Kidney epithelial cell (primary cell): ENCODE measurements at places on chromosomes 3 and 15.

DNA sequence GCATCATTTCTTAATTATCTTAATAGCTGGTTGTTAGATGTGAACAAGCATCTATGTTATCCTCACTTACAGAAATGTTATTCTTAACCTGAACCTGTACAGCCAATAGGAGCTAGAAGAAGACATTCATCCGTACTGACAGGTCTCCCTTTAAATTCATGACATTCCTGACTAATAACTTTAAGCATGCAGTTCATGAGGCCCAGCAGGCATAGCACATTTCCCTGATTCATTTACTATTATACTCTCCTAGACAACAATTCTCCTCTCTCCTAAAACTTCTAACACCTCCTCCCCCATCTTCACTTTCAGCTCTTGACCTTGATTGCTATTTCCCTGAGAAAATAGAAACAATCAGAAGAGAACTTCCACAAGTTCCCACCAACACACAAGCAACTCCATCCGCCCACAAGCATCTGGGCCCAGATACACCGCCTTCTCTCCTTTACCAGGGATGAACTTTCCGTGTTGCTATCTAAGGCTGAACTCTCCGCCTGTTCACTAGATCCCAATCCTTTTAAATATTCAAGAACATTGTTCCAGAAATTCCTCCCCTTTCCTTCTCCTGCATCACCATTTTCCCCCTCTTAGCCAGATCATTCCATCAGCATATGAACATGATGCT, 62.9 kb upstream of the SPRED1 start:
- DNase-seq, result no peak

DNA sequence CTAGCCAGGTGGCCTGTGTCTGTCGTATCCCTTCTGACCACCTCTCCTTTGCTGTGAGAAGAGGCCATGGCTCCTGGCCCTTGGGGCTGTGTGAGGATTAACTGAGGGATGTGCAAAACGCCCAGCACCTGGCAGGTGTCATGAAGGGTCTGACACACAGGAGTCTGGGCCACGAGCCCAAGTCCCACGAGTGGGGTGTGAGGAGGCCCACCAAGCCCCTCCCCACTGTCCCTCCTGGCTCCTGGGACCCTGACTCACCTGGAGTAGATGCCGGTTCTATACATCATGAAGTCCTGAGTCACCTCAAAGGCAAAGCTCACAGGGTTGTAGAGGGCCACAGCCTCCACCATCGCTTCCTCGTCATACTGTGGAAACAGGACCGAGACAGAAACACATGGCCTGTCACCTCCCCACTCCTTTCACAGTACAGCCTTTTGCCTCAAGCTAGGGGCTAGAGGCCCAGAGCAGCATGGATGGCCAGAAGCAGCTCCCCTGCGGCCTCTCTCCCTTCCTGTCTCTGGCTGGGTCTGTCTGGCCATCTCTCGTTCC, 19.7 kb downstream of the CTSH start:
- DNase-seq, result no peak

GRCh38 chr3:100613721-100614390, 4.5 kb downstream of the ADGRG7 start:
- no peak for DNase-seq

DNA sequence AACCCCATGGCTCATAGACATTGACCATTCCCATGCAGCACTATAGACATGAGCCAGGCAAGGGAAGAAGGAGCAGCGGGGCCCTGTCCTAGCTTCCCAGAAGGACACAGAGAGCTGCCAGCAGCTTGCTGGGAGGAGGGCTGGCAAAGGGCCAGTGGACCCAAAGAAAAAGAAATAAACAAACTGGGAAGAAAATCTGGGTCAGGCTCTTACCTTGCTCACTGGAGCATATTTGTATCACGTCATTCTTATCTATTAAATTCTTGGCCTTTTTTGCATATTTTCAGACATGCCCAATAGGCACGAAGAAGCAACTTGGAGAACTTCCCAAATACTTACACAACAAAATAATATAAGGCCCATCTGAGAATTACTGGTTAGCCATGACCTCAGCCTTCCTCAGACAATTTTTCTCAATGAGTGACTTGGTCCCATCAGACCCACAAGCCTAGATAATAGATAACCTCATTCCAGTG, 28.4 kb downstream of the RASGRP1 start:
- peak; percentile 45 for DNase-seq

DNA sequence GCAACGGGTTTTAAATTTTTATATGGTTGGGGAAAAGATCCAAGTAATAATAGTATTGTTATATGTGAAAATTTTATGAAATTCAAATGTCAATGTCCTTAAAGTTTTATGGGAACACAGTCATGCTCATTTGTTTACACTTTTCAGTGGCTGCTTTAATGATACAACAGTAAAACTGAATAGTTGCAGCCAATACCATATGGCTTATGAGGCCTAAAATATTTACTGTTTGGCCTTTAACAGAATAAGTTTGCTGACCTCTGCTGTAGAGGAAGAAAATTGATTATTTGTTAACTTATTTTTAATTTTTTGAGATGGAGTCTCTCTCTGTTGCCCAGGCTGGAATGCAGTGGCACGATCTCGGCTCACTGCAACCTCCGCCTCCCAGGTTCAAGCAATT, 44.7 kb downstream of the USP50 start:
- no peak for DNase-seq

GRCh38 chr3:197970588-197970987, 10.6 kb downstream of the LMLN start:
- no peak for DNase-seq

GRCh38 chr3:107641572-107642307, 119.0 kb downstream of the BBX start:
- no peak for DNase-seq

- no peak for DNase-seq
Observed at GRCh38 chr3:47161983-47162696, 1.8 kb downstream of the SETD2 start.
